Purkinje cell (primary cell): ENCODE measurements at places on chromosomes 13 and 19. TPM values are rescaled to one million over a fixed set of nuclear protein-coding genes. Genes with fewer than 3 reads are reported as not detected.

The SMIM44 gene
- not detected in 2 replicates for polyA plus RNA-seq

The LIM2 gene
- polyA plus RNA-seq: not detected in 2 replicates

The GPR12 gene
- 3.9 and 4.3 TPM in 2 replicates for polyA plus RNA-seq

The GIPR gene
- polyA plus RNA-seq: not detected in 2 replicates

The TEX26 gene
- 0.70 and 7.1 TPM in 2 replicates for polyA plus RNA-seq

The ATP4B gene
- polyA plus RNA-seq: not detected in 2 replicates

The TMPRSS9 gene
- polyA plus RNA-seq: not detected in 2 replicates

The CRLF1 gene
- 2.3 TPM in 1 of 2 replicates, not detected in the other for polyA plus RNA-seq

The NHLRC3 gene
- polyA plus RNA-seq: 9.2 and 10.7 TPM in 2 replicates

The IL17D gene
- 28.4 and 32.8 TPM in 2 replicates for polyA plus RNA-seq

The UGGT2 gene
- 6.9 and 14.3 TPM in 2 replicates for polyA plus RNA-seq

The TSSK6 gene
- polyA plus RNA-seq: not detected in 2 replicates

The KLK1 gene
- polyA plus RNA-seq: not detected in 2 replicates

The ZNF850 gene
- polyA plus RNA-seq: 0.17 and 0.25 TPM in 2 replicates

The NCAN gene
- 1.6 and 3.4 TPM in 2 replicates for polyA plus RNA-seq

The SIGLEC5 gene
- polyA plus RNA-seq: not detected in 2 replicates

The GRIK5 gene
- polyA plus RNA-seq: 0.29 and 0.40 TPM in 2 replicates

The LCP1 gene
- 11.8 and 20.9 TPM in 2 replicates for polyA plus RNA-seq

The PPM1N gene
- polyA plus RNA-seq: 0.30 TPM in 1 of 2 replicates, not detected in the other

The KIR2DL3 gene
- not detected in 2 replicates for polyA plus RNA-seq

The FCER2 gene
- not detected in 2 replicates for polyA plus RNA-seq

The KLF2 gene
- not detected in 2 replicates for polyA plus RNA-seq

The ZNF99 gene
- 0.22 and 0.42 TPM in 2 replicates for polyA plus RNA-seq

The SYCN gene
- not detected in 2 replicates for polyA plus RNA-seq

The MCEMP1 gene
- polyA plus RNA-seq: not detected in 2 replicates

The KASH5 gene
- not detected in 2 replicates for polyA plus RNA-seq

The ERVK3-1 gene
- 113 and 115 TPM in 2 replicates for polyA plus RNA-seq

The F2RL3 gene
- not detected in 2 replicates for polyA plus RNA-seq

The VWA8 gene
- 17.4 and 22.7 TPM in 2 replicates for polyA plus RNA-seq

The CD22 gene
- polyA plus RNA-seq: 0.28 TPM in 1 of 2 replicates, not detected in the other

The KLK5 gene
- polyA plus RNA-seq: 5.6 TPM in 1 of 2 replicates, not detected in the other

The MEDAG gene
- 0.29 and 1.1 TPM in 2 replicates for polyA plus RNA-seq

The CA11 gene
- polyA plus RNA-seq: 38.0 and 43.7 TPM in 2 replicates

The ZNF835 gene
- polyA plus RNA-seq: 0.27 and 1.0 TPM in 2 replicates

The NTN5 gene
- 0.16 TPM in 1 of 2 replicates, not detected in the other for polyA plus RNA-seq

The FAM216B gene
- not detected in 2 replicates for polyA plus RNA-seq

The ANGPTL8 gene
- not detected in 2 replicates for polyA plus RNA-seq

The NFIX gene
- 2.0 and 4.5 TPM in 2 replicates for polyA plus RNA-seq

The VPS36 gene
- polyA plus RNA-seq: 59.0 and 61.1 TPM in 2 replicates

The STOML3 gene
- polyA plus RNA-seq: not detected in 2 replicates

The LRRC63 gene
- polyA plus RNA-seq: 0.55 and 0.67 TPM in 2 replicates

The R3HDM4 gene
- 0.92 and 2.0 TPM in 2 replicates for polyA plus RNA-seq

The SLC6A16 gene
- 0.69 TPM in 1 of 2 replicates, not detected in the other for polyA plus RNA-seq
